Mammary epithelial cell (primary cell): ENCODE measurements at places on chromosomes 3 and 15. TPM values are rescaled to one million over a fixed set of nuclear protein-coding genes. Genes with fewer than 3 reads are reported as not detected.

Gene CCDC9B
- total RNA-seq, result 67.3 TPM

Gene GOLGA8S
- not detected for total RNA-seq

Gene ARGFX
- total RNA-seq, result not detected in 2 replicates

Gene ZBTB47
- 8.2 and 8.4 TPM in 2 replicates for total RNA-seq

Gene LDHAL6B
- not detected for total RNA-seq

Gene KLHL25
- 12.2 TPM for total RNA-seq

Gene CYP8B1
- total RNA-seq, result not detected

Gene TF
- total RNA-seq, result 0.09 and 0.24 TPM in 2 replicates

Gene MCF2L2
- total RNA-seq, result 2.7 TPM

Gene OSBPL10
- 68.7 TPM for total RNA-seq

Gene PODXL2
- total RNA-seq, result 1.5 TPM

DNA sequence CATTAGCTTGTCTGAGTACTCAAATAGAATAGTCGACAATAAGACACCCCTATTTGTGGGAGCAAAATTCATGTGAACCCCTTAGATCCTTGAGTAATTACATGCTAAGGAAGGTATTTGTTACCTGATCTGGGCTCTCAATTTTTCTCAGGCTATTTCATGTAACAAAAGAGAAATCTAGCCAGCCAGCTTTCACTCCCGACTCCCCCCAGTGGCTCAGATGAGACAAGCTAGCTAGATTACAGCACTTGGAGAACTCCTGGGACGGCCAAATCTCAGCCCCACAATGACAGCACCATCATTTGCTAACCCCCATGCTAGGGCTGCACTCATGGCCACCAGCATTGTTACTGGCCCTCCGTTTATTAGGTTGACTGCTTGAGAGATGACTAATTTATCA lies 41.3 kb downstream of the GLDN start:
- DNase-seq, result peak; percentile 36

DNA sequence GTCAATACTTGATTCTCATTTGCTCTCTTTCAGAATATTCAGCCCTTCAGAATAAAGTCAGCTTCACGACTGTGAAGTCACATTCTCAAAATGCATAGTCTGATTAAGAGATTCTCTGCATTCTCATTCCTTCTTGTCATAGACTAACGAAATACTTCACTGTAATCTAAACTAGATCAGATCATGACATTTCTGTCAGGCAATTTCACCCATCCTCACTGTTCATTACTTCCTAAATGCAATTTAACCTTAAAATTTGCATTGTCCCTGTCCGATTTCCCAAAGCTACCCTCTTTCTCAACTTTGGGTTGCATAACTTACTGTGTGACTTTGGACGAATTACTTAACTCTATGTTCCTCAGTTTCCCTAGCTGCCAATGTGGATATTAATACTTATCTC lies 6.2 kb downstream of the RPL22L1 start:
- DNase-seq, result no peak

GRCh38 chr3:133574260-133574881 lies 885 bp downstream of the CDV3 start:
- DNase-seq, result peak; percentile 68

DNA sequence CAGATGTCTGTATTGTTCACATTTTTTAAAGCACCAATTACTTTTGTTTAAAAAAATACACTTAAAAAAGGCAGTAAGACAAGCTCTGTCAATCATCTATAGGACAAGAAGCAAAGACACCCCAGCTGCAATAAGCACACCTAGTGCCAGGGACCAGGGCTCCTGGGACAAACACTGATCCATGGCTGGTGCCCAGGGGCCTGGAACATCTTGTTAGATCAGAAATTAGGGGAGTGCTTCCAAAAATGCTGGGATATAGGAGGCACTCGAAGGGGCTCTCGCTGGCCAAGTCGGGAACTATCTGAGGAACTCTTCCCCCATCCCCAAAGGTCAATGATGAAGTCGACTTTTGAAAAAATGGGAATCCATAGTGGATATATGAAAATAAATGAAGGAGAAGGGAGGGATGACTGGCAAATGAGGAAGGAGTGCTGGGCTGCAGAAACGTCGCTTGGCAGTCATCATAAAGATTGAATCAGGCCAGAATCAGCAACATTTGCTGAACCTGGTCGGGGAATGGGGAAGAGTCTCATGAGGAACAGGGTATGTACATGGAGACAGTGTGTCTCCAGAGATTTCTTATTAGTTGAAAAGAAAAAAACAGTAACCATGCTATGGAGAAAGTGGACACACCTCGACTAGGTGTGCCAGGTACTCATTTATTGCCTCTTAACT lies 28.5 kb downstream of the TSPAN3 start:
- no peak for DNase-seq

DNA sequence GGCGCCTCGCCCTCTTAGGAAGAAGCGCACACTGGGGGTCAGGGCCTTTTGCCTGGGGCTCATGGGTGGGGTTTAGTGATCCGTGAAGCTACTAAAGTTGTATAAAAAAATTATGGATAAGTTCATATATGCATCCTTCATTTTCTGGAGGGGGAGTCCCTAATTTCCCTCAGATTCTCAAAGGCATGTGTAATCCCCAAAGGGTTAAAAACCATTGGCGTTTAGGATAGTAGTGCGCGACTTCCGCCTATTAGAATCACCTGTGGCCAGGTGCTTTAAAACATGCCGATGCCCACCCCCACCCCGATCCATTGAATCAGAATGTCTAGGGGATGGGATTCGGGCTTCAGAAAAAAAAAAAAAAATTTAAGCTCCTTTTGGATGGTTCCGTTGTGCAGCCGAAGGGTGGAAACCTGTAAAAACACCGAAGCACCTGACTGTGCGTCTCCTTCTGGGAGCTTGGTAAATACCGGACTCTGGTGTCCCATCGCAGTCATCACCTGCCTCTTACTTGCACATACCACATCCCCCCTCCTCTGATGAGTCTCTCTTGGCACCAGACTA lies 570 bp downstream of the APH1B start:
- DNase-seq, result peak; percentile 27

DNA sequence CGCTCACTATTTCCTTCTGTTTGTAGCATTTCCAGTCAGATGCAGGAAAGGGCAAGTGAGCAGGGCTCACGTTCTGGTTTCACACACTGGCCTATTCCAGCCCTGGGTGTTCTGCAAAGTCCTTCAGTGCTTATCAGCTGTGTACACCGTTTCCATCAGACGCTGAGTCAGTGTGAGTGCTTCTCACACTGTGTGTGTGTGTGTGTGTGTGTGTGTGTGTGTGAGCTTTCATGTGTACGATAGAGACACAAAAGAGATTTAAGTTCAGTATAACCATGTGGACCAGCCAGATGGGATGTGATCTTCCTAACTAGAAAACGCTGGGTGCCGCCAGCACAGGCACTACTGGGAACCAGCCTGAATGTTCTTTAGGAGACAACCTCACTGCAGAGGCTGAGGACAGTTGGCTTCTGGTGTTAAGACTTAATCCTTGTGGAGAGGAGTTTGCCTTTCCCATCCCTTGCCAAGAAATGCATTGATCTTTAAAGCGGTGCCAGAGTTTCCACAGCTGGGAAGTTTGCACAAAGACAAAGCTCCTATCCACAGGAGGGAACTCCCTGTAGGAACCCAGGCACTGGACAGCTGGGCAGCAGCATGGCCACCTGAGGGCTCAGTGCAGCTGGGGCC lies 3.9 kb upstream of the CHSY1 start:
- DNase-seq, result no peak

GRCh38 chr3:158167737-158168557 lies 58.1 kb downstream of the RSRC1 start:
- peak; percentile 95 for DNase-seq

DNA sequence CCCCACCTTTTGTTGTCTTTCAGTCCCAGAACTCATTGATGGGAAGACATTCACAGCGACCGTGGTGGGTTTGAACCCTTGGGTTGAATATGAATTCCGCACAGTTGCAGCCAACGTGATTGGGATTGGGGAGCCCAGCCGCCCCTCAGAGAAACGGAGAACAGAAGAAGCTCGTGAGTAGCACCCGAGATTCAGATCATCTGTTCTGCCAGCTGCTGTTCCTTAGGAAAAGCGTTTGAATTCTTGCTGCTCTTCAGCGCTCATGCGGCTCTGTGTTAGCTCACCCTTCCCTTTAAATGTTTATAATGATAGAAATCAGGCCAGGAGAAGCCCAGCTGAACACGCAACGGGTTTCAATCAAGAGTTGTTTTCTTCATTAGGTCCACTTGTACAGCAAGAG lies 73.0 kb downstream of the IL5RA start:
- DNase-seq, result no peak

DNA sequence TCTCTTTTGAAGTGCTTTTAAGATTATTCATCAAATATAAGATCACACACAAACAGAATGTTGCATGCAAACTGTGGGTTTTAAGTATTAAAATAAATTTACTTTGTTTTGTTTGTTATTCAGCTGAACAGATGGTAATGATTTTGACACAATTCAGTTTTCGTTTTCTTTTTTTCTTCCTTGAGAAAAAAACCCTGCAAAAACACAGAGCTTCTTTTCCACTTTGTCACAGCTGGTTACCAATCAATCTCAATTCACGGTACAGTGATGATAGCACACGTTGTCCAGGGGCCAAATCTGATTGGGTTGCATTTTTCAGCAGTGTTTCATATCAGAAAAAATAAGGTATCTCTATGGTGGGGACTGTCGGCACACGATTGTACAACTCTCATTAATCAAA lies 473.6 kb downstream of the ROBO2 start:
- no peak for DNase-seq

DNA sequence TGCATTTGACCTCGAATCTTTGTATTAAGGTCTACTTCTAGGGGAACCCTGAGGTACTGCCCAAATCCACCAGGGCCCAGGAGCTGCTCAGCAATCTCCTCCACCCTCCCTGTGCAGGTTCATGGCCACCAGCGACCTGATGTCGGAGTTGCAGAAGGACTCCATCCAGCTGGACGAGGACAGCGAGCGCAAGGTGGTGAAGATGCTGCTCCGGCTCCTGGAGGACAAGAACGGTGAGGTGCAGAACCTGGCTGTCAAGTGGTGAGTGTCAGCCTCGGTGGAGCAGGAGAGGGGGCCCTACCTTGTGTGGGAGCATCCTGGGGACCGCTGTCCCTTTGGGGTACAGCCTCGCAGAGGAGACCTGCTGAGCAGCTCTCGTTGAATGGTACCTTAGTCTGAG lies 6.9 kb downstream of the CAND2 start:
- no peak for DNase-seq

- DNase-seq, result peak; percentile 48
Observed at GRCh38 chr3:101216710-101217465, 103.5 kb downstream of the IMPG2 start.

DNA sequence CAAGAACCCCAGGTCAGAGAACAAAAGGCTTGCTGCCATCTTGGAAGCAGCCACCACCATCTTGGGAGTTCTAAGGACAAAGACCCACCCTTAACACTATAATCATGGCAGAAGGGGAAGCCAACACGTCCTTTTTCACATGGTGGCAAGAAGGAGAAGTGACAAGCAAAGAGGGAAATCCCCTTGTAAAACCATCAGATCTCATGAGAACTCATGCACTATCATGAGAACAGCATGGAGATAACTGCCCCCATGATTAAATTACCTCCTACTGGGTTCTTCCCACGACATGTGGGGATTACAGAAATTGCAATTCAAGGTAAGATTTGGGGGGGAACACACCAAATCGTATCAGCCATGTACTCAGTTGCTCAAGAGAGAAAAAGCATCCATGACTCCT lies 21.1 kb upstream of the GBE1 start:
- no peak for DNase-seq
